ENCODE measurements at places on chromosomes 11 and 22.

DNA sequence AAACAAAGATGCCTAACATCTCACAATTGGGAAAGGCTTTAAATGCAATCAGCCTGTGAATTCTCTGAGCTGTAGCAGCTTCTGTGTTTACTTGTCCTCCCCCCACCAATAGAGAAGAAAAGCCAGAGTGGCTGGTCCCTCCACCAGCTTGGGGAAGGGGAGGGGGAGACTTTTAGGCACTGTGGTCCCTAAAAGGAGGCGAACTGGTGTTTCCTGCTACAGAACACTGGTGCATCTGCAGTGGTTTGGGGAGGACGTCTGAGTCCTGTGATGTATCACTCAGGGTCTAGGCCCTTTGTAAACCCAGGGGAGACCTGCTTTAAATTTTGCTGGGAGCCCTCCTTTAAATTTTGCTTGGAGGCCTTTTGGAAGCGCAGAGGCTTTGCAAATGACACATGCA is 16.9 kb downstream of the TNRC6B start:
- no peak for DNase-seq

DNA sequence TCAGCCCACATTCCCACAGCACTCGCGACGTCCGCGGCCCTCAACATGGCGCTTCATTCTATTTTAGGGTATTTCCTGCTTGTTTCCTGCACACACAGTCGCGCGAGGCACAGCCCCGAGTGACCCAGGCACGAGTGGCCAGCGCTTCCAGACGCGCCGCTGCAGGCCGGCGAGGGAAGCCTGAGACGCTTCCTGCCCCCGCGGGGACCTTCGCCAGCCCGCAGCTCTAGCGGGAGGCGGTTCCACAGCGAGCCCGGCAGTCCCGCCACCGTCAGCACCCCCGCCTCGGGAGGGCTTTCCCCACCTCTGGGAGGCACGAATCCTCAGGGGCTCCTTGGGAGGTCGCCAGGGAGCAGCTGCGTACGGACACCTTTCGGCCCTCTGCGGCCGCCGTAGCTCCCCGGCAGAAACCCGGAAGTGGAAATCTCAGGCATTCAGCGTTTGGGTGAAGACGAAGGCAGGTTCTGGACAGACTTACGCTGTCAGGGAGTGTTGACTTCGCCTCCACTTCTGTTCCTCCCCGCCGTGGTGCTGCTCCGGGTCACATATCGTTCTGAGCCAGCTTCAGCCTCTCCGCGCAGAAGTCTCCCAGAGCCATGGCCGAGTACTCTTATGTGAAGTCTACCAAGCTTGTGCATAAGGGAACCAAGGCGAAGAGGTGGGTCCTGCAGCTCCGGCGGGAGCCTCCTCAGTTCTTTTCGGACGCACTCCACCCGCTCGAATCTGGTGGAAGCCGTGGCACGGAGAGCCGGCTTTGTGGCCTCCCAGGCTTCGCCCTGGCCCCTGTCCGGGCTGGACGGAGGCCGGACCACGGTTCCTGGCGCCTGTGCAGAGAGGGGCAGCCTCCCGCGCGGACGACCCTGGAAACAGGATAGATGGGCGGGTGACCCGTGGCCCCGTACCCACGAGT is 2925.9 kb upstream of the OR11H1 start:
- DNase-seq, result no peak

GRCh38 chr22:26718905-26719304 is 61.5 kb downstream of the MIAT start:
- DNase-seq, result no peak

DNA sequence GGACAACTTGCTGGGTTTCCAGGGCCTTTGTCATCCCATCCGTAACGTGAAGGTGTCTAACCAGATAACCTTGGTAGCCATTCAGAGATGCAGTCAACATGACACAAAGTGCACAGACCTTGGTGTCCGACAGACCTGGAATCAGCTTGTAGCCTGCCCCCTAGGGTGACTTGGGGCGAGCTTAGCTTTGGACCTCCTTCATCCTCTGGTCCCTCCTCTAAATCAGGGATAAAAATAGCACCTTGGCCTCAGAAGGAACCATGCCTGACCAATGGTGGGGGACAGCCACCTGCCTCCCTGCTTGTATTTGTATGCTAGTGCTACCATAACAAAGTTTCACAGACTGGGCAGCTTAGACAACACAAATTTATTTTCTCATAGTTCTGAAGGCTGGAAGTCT is 3.7 kb downstream of the SNRPD3 start:
- DNase-seq, result no peak

DNA sequence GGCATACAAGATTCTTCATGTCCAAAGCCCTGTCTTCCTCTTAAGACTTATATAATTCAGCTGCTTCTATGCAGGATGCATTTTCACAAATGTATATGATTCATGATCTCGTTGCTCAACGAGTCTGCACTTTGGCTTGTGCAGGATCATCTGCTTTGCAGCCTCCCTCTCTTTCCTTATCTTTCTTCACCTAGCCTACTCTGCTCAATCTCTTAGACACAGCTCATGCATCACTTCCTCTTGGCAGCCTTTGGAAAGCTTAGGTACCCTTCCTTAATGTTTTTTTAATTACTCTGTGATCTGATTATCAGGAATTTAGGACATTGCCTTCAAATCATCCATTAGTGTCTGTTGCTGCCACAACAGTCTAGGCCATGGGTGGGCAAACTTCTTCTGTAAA is 673.8 kb downstream of the NELL1 start:
- DNase-seq, result no peak

DNA sequence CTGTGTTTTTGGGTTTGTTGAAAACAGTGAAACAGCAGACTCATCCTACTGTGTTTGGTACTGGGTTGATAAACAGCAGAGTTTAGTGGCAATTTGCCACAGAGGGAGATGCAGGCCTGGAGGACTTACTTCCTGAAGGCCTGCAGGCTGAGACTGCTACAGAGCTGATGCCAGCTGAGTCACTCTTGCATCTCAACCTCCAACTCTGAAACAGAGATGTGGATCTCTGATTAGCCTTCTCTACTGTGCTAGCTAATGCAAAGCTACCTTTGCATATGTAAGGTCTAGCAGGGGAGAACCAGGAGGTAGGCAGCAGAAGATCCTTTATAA is 14.3 kb downstream of the ATP5MG start:
- DNase-seq, result no peak

DNA sequence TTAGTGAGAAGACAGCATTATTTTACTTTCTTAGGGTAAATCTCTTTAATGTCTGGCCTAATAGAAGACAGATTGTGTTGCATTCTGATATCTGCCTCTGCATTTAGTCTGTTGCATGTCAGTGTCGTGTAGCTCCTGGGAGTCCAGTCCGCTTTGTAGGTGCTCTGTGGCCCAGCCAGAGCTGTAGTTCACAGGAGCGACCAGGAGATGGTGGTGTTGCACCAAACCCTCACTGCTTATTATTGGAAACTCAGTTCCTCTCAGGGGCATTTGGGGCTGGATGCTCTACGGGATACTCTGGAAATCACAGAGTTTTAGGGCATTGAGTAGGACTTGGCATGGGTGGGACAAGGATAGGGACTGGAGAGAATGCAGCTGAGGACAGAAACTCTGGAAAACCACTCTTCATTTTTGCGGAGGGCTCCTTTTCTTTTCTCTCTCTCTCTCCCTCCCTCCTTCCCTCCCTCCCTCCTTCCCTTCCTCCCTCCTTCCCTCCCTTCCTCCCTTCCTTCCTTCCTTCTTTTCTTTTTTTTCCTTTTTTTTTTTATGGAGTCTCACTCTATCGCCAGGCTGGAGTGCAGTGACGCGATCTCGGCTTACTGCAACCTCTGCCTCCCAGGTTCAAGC is 21.7 kb downstream of the MIAT start:
- DNase-seq, result peak; percentile 62
